ENCODE measurements at places on chromosomes 16 and 17.

GRCh38 chr16:72609066-72609465, 437.1 kb upstream of the PMFBP1 start:
- no peak for DNase-seq

DNA sequence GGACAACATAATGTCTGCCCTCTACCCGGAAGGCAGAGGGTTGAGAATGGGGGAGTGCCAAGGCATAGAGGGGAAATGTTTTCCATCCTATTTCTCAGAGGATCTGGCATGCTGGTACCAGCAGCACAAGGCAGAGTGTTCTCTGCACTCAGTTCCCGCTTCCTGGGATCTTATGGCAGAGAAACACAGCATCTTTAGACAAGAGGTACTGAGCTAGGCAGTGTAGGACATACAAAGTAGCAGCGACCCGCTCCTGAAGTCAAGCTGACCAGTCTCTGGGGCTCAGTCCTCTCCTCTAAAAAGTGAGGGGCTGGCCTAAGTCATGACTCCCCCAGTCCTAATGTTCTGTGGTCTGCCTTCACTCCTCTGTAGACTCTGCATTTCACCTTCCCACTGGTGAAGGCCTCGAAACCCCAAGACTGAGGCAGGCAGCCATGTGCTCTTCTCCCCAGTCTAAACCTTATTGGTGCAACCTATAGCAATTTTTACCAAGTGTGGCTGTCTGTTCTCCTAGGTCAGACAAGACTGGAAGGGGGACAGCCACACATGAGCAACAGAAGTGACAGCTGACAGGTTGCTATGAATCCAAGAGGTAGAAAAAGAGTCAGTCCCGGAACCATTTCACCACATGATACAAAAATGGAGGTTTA, 11.3 kb upstream of the TSPOAP1 start:
- DNase-seq = no peak

DNA sequence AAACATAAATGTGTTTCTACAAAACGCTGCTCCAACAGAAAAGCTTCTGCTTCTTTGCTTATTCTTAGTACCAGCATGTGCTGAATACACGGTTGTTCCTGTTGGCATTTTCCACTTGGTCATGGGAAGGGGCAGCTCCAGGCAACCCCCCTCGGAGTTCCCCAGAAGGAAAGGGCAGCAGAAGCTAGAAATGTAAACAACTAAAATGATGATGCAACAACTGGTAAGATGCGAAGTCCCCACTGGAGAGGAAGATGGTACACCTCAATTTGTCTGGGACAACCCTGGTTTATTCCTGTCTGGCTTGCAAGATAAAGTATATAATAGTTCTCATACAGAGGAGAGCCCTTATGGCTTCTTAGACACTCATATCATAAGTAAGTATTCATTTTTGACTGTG, 9.2 kb upstream of the CCL13 start:
- DNase-seq = no peak

GRCh38 chr16:4372578-4373355, 1.1 kb downstream of the VASN start:
- no peak for DNase-seq

GRCh38 chr17:52837492-52837891, 679.0 kb upstream of the CA10 start:
- no peak for DNase-seq

- DNase-seq = no peak
These were observed 84.1 kb downstream of the BANP start for GRCh38 chr16:88035292-88035691.

- DNase-seq = no peak
These were observed 43.9 kb downstream of the USP31 start for GRCh38 chr16:23105309-23105708.

DNA sequence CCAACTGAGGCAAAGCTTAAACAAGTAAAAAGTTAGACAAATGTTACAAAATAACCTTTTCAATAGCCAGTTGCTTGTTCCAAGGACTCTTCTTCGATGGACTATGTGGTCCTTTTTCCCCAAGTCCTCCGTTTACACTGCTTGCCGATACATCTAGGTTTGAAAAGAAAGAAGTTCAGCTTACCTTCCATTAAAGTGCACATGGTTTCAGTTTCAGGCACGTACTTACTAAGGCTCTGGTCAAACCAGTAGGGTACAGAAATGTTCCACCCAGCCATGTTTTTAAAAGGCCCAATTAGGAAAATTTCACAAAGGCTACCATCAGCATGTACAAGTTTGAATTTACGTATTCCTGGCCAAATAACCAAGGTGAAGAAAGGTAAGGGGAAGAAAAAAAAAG, 2.1 kb downstream of the SRSF2 start:
- no peak for DNase-seq

GRCh38 chr17:63535640-63536039, 12.5 kb downstream of the KCNH6 start:
- DNase-seq = no peak

GRCh38 chr17:15250135-15250860, 14.8 kb downstream of the PMP22 start:
- DNase-seq = no peak
